Activated T-helper 1 cell treated with anti-CD3 and anti-CD28 coated beads, Interleukin-2, amount 50 U/mL, for 16 hours (primary cell): ENCODE measurements at places on chromosomes 4 and X.

DNA sequence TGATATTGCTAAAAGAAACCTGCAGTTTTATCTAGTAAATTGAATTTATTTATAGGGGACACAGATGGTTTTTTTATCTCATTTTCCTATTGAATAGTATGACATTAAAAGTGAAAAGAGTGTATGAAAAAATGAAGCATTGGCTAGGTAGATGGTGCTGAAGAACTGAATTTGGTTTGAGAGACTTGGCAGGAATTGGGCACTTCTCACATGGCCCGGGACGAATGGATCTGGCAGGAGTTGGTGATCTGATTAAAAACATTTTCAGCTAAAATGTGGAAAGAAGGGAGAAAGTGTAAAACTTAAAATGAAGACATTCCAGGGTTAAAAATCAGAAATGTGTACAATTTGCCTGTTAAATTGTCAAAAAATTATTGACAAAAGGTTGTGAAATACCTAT, 1088.5 kb upstream of the PABPC4L start:
- DNase-seq = no peak

- no peak for DNase-seq
These were observed 210.2 kb upstream of the GYPA start for GRCh38 chr4:144350706-144351105.

DNA sequence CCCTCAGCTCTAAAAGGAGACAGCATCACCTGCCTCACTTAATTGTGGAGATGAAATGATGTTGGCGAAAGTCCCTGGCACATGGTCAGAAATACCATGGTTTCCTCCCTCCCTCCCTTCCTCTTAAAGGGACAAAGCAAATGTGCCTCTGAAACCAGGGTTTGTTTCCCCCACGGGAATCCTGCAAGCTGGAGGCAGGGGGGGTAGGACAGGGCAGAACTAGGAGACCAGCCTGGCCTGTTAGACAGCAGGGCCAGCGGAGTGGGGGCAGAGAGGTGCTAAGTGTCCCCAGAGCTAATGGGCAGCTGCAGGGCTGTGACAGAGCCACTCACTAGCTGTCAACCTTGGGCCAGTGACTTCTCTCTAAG, 5.7 kb downstream of the RTL5 start:
- DNase-seq = no peak

- no peak for DNase-seq
These were observed 80.3 kb upstream of the SMARCA5 start for GRCh38 chr4:143433231-143433630.

DNA sequence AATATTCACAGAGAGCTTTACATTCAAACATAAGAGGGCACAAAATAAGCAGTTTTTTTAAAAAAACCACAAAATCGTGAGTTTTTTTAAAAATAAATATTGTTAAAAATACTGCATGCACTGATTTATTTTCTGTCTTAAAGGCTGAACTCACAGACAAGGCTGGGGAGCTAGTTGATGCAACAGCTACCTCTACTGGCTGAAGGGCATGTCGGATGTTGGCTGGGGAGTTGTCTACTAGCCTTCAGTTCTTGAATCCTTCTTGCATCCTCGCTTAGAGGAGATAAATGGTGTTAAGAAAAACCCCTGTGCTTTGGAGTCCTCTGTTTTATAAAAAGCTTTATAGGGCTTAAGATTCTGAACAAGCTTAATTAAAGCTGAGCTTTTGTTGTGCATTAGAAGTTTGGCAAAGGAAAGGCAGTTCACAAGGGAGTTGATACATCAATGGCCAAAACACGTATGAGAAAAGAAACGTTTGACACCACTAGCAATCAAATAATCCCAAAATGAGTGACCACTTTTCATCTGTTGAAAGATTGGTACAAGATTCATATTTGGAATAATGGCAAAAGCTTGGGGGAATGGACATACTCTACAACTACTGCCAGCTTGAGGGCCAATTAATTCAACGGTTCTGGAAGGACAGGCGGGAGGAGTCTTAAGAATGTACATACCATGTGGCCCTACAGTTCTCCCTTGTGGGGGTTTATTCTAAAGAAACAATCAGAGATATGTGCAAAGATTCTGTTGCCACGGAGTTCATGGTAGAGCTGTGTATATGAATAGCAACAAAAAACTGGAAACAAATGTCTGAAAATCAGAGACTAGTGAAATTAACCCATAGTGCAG, 94.7 kb downstream of the SEL1L3 start:
- no peak for DNase-seq

DNA sequence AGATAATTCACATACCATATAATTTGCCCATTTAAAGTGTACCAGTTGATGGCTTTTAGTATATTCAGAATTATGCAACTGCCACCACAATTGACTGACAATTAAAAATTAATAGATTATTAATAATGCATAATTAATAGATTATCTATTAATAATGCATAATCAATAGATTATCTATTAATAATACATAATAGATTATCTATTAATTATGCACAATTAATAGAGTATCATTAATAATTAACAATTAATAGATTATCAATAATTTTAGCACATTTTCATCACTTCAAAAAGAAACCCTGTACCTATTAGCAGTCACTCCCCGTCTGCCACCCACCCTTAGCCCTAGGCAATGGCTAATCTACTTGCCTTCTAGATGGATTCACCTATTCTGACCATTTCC, 108.6 kb upstream of the NR3C2 start:
- DNase-seq = no peak

- no peak for DNase-seq
These were observed 56.0 kb downstream of the UGT8 start for GRCh38 chr4:114654592-114654991.

DNA sequence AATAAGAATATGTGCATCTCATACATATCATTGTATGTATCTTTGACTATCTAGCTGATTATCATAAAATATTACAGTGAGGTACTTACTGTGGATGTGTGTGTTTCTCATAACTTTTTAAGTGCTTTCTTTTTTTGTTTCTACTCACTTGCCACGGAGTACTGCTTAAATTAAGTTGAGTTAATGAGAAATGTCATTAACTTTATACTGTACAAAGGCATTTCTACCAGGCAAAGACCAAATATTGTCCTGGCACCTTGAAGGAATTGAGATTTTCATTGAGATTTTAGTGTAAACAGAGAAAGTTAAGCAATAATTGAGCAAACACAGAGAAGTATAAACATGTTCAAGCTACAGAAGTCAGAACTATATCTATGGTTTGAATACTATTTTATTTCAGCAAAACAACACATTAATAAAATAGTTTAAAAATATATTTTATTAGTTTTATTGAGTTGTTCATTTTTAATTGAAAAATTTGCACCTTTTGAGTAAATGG, 1750.0 kb downstream of the PCDH7 start:
- no peak for DNase-seq

DNA sequence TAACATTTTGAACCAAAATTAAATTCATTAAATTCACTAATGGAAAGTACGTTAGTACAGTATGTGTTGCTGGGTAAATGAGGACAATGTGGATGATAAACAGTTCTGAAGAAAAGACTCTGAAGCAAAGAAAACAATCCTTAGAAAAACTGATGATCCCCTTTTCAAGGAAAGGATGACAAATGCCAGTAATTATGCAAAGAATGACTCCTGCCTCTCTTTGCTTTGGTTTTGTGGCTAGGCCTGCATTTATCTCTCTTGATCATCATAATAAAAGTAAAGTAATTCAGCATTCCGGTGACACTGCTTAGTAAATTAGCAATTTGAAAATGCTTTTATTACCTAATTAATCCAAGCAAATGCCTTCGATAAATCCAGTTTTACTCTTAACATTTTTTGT, 652.2 kb upstream of the DIPK2B start:
- DNase-seq = no peak

DNA sequence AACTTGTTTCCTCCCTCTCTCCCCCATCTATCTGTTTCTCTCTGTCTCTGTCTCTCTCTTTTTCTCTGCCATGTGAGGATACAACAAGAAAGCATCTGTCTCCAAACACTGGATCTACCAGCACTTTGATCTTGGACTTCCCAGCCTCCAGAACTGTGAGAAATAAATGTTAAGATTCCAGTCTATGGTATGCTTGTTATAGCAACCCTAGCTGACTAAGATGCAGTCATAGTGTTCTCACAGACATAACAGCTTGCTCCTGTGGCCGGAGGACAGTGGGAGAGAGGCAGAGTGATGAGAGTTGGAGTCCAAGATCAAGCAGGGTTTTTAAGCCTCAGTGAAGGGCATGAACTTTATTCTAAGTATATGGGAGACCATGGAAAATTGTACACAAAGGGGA, 8.8 kb upstream of the NKX3-2 start:
- DNase-seq = no peak

GRCh38 chr4:96677499-96677898, 837.6 kb downstream of the PDHA2 start:
- no peak for DNase-seq

DNA sequence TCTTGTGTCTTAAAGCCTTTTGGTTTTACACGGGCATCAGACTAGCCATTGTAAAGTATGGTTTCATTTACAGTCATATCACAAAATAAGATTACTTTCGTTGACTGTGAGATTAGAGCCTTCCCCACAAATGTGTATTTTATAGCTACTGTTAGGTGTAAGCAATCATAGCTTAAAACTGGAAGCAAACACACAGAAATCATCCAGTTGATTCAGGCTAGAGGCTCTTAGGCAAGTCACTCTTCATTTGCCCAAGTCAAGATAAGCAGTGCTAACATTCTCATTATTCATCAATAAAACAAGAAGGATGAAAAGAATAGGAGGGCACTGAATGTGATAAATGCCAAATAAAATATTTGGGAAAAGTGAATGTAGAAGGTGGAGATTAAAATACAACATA, 448.7 kb upstream of the FAM241A start:
- no peak for DNase-seq

DNA sequence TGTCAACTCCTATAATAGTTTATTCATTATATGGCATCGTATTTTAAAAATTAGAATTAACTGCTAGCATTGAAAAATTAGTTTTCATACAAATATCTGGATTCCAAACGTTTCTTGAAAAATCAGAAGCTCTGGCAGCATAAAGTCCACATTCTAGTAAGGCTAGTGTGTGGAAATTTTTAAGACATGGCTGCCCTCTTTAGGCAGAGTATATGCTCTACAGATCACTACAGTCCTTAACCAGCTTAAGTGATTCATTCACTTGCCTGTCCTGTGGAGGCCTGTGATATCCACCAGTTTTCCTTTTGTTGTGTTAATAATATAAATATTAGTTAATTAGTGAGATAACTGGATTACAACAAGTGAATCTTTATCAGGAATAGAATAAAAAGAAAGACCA, 287.2 kb downstream of the OPHN1 start:
- no peak for DNase-seq

DNA sequence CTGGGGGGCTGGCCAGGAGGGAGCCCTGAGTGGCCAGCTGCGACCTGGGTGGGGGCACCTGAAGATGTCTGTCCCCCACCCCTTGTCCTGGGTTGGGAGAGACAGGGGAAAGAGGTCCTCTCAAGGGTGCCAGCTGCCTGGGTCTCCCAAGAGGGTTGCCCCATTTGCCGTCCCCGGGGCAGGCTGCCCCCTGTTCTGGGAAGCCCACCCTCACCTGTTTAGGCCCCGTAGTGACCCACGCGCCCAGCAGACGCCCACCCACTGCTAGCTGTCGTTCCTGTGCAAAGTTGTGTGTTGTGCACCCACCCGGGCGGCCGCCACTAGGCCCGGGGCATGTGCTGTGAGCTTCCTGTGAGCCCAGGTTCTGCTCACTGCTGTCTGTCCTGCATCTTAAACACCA, 25.5 kb upstream of the PNMA3 start:
- DNase-seq = no peak

GRCh38 chrX:39507034-39507433, 590.7 kb downstream of the BCOR start:
- DNase-seq = no peak

DNA sequence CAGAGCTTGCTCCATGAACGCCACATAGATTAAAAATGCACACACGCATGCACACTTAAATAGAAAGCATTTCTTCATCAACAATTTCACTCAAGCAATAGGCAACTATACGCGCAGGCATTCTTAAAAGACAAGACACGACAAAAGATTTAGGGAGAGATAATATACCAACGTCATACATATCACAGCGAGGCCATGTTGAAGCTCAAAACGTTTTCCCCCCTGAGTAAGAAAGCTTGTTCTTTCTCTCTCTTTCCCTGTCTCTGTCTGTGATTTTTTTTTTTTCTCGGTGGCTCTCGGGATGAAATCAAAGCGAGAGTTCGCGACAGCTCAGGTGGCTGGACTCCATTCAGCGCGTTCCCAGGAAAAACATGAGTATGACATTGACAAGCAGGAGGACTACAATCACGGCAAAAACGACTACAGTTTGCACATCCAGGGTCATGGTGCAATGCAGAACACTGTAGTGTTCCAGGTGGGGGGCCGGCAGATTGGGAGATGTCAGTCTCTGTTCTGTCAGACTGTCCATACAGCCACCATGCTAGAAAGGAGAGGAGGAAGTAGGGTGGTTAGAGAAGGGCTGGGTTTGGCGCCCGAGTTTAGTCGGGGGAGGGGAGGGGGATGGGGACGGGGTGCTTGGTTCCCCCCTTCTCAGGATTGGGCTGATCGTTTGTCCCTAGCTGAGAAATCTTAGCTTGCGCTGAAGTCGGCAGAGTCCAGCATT, 30.7 kb downstream of the ARHGEF9 start:
- peak; percentile 5 for DNase-seq

GRCh38 chr4:18689308-18690115, 668.0 kb upstream of the LCORL start:
- no peak for DNase-seq

GRCh38 chr4:136329042-136329662, 1203.1 kb downstream of the PCDH18 start:
- no peak for DNase-seq

GRCh38 chr4:93436000-93436626, 392.4 kb upstream of the ATOH1 start:
- DNase-seq = no peak

- DNase-seq = no peak
These were observed 730.2 kb downstream of the KCTD8 start for GRCh38 chr4:43718369-43718768.

DNA sequence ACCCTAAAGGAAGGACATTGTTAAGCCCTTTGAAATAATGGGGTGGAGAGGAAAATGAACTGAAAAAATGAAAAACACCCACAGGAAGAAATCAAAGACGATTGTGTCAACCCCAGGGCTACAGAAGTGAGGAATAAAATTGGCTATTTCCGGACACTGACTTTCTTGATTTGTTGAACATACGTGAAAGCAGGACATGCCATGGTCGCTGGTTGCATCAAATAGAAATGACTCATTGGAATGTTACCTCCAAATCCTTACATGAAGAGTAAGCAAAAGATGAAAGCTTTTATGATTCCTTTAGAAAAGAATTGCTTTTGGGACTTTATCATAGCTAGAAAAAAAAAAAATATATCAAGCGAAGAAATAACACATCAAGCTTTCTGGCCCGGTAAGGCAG, 75.3 kb downstream of the DCUN1D4 start:
- DNase-seq = no peak

DNA sequence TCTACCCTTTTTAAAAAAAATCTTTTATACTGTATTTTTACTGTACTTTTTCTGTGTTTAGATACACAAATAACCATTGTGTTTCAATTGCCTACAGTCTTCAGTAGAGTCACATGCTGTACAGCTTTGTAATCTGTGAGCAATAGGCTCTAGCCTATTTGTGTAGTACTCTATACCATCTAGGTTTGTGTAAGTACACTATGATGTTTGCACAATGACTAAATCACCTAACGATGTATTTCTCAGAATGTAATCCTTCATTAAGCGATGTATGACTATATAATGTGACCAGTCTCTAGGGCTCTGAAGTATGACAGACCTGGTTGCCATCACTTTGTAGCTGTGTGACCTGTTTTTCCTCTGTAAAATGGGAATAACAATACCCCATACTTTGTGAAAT, 14.2 kb upstream of the DCAF4L1 start:
- DNase-seq = no peak

GRCh38 chr4:160372390-160372789, 1269.5 kb downstream of the RAPGEF2 start:
- no peak for DNase-seq
